ENCODE measurements at places on chromosomes 2 and 18.

DNA sequence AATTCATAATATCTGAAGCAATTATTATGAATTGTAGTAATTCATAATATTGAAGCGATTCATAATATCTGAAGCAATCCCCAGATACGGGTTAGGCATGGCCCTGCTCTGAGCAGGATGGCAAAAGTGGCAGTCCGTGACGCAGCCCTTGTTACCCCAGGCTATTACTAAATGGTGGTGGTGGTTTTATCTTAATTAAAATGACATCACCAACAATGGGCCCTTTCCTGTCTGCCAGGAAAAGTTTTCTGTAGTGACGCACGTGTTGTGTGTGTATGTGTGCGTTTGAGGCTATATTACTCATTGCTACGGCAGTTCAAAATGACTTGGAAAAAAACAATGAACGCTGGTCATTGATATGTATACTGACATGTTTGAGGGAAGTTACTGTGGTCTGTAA lies 10.6 kb upstream of the MOCOS start:
- no peak for DNase-seq

DNA sequence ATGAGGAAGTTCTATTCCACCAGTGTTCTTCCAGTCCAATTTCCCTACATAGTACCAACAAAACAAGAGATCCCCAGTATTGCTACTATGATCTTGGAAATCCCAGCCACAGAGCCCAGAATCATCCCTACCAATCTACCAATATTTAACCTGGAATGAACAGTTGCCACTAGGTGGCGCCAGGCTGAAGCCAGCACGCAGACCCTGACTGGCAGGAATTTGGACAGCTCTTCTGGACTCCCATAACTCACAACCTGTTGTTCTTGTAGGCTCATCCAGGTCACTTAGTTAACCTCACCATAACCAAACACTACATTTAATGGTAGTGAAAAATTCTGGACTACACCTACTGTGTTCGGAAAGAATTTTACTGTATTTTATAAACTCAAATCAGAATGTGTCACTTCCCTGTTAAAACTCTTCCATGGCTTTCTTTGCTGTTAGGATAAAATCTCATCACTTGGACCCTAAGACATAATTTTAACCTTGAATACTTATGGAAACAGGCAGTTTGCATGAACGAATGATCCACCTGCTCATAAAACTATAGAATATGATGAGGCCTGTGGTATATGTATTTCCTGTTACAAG lies 59.8 kb upstream of the SLC38A11 start:
- DNase-seq: peak; percentile 86

GRCh38 chr18:37435996-37436395 lies 129.6 kb downstream of the CELF4 start:
- DNase-seq: no peak

DNA sequence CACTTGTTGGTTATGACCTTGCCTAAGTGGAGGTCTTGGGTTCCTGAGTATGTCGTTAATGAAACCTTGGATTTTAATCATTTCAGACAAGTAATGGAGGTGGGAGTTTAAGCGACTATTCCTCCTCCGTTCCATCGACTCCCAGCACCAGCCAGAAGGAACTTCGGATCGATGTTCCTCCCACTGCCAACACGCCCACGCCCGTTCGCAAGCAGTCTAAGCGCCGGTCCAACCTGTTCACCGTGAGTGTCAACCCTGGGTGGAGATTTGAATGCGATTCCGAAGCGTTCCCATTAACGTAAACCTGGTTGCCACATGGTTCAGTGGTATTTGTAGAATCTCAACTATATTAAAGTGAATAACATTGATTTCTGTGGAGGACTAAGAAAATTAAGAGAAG lies 305.4 kb downstream of the AGAP1 start:
- no peak for DNase-seq

GRCh38 chr2:96499061-96499960 lies 5.8 kb downstream of the NEURL3 start:
- DNase-seq: no peak

DNA sequence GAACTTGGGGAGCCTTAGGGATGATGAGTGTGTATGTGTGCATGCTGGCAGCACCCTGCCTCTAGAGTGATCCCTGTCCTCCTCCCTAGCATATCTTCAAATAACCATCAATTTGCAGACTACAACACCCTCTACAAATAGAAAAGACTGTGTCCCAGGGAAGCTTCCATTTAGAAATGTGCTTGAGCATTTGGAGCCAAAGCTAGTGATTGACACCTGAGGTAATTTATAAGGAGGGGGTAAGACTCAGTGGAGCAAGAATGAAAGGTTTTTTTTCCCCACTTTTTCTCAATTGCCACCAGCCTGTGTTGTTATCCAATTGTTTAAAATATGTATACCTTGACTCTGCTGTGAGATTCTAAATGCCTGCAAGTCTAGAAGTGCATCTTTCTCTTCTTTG lies 286.0 kb upstream of the SLC14A2 start:
- no peak for DNase-seq

DNA sequence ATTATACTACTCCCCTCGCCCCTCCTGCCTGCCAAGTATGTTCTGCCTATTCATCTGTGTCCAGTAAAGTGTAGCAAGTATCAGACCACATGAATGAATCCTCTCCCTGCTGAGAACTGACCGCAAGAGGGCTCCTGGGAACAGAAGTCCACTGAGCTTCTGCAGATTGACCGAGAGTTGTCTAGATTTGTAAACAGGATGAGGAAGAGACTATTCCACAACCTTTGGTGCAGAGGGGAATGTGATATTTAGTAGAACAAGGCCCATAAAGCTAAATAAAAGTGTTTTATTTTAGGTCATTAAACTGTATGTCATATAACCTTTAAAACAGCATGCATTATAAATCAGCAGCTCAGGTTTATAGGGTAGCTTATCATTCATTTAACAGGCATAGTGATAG lies 377.0 kb downstream of the DCC start:
- DNase-seq: peak; percentile 26

Data from NCI-H82 (cell line).